ENCODE measurements at places on chromosomes 1 and 21. TPM values are rescaled to one million over a fixed set of nuclear protein-coding genes. Genes with fewer than 3 reads are reported as not detected.

- DNase-seq = no peak
These were observed 244.7 kb downstream of the PTPRU start for GRCh38 chr1:29481031-29481430.

DNA sequence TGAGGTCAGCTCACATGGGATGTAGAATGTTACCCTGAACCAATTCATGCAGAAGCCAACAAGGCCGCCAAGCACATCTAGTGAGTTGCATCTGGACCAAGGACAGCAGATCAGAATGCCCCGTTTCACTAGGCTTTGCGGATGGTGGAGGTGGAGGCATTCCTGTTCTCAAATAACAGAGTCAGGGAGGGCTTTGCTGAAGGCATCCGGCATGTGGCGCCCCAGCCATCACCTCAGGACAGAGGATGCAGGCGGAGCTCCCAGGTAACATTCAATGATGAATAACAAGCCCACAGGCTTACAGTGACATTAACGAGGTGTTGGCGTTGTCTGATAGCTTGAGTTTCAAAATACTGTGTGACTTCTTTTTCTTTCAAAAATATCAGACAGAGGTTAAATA is 476.2 kb downstream of the CAMTA1 start:
- no peak for DNase-seq

DNA sequence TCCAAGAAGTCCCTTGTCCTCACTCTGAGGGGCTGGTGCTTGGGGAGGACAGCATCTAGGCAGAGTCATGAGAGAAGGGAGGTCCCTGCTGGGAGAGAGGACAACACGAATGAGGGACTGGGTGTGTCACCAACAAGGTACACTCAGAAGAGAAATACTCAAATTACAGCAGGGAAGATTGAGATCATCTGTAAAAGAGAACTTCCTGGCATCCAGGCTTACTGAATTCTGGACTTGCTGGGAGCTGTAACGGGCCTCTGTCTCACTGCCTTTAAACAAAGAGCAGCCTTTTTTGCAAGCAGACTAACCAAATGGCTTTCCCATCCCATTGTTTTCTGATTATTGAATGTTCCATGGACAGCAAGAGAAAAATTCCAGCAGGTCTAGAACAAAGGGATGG is 195.7 kb upstream of the RAB4A start:
- no peak for DNase-seq

DNA sequence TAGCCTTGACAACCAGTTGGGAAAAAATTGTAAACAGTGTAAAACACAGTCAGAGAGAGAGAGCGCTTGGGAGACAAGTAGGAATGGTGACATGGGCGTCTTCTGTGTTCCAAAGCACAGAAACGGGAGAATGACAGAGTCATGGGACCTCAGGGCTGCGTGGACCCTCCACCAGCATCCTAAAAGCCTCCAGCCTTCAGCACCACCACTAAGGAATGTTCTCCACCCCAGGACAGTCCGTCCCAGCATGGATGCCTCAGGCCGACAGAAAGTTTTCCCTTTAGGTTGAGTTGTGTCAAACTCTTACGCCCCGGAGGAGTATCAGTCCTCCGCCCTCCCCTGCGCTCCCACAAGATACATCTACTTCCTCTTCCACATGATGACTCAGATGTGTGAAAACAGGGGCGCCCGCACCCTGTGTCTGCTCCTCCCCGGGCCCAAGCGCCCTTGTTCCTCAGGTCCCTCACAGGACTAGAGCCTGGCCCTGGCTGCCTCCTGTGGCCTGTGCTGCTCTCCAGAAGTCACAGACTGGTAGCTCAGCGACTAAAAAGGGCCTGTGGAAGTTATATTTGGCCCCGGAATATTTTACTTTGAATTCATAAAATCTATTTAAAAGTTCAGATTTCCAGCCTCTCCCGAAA is 63.9 kb upstream of the EFHD2 start:
- DNase-seq = no peak

DNA sequence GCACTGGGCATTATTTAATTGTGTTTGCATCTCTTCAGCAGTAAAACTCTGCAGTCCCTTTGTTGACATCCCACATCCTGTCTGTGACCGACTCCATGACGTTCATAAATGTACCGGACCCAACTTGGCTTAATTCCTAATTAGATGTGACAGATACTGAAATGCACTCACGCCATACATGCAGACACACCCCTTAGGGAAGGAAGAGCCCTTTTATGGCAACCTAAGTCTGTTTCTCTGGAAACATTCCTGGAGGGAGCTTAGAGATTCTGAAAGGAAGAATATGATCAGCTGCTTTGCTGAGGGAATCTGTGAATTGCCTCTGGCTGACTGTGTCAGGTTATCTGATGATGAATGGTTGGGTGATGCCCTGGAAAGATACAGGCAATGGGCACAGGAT is 33.4 kb downstream of the ADAMTS5 start:
- no peak for DNase-seq

DNA sequence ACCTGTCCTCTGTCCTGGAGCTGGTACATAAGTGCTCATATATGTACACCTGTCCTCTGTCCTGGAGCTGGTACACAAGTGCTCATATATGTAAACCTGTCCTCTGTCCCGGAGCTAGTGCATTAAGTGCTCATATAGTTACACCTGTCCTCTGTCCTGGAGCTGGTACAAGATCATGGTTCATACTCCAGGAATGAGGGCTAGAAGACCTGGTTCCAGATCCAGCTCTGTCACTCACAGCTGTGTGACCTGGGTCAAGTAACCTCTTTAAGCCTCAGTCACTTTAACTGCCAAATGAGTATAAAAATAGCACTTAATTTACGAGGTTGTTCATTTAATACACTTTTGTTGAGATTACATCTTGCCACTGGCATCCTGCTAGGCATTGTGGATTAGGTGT is 28.0 kb downstream of the SMYD3 start:
- no peak for DNase-seq

DNA sequence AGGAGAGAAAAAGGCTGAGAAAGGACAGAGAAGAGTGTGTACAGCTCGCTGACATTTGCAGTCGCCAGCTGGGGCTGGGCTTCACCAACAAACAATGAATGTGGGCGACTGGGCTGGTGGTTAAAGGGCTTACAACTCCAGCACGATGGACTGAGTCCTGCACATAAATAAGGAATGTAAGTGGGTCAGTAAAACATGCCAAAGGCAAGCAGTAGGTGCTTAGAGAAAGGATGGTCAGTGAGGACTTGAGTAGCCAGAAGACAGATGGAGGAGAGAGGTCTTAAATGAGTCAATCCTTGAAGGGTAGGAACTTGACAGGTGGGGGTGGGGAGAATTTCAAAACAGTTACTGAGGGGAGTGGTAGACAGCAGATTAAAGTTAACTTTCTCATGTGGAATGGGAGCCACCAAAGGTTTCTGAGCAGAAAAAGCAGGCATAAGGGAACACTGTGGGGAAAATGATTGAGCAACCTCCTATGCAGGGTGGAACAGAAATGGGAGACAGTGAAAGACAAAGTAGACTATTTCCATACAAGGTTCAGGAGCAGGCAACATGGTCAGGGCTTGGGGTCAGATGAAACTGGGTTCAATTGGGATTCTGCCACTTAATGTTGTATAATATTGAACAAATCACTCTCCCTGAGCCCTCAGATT is 37.4 kb downstream of the GADD45A start:
- no peak for DNase-seq

DNA sequence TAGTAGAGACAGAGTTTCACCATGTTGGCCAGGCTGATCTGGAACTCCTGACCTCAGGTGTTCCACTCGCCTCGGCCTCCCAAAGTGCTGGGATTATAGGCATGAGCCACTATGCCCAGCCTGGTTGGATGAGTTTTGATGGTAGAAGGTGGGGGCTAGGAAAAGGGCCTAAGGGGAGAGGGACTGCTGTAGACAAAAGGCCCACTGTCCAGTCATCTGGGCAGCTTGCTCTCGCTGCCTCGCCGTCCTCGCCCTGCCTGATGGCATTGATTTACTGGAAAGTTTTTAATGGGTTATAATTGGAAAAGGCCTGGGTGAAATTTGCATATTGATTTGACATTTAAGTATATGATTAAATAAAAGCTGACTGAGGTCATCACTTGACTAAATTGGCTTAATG is 175.1 kb upstream of the CSF3R start:
- DNase-seq = no peak

- DNase-seq = no peak
These were observed 22.1 kb downstream of the S100A6 start for GRCh38 chr1:153513666-153514065.

DNA sequence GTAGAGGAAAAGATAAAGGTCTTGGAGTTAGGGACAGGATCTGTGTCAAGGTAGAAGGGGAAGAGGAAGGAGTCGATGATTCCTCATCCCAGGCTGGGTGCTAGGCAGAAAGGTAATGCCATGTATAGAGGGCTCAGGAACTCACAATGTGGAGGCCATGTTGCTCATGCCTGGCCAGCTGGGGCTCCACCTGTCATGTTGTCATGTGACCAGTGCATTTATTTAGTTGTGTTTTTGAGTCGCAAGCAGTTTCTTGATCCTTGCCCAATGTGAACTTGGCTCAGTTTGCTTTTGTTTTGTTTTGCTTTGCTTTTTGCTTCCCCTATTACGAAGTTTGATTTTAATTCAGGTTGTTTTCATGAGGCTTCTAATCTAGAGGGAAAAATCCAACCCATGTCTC is 5.7 kb downstream of the CASQ2 start:
- no peak for DNase-seq

GRCh38 chr1:3491291-3492246 is 37.1 kb downstream of the ARHGEF16 start:
- DNase-seq = no peak

GRCh38 chr1:235863699-235864093 is 3.0 kb downstream of the LYST start:
- DNase-seq = no peak

DNA sequence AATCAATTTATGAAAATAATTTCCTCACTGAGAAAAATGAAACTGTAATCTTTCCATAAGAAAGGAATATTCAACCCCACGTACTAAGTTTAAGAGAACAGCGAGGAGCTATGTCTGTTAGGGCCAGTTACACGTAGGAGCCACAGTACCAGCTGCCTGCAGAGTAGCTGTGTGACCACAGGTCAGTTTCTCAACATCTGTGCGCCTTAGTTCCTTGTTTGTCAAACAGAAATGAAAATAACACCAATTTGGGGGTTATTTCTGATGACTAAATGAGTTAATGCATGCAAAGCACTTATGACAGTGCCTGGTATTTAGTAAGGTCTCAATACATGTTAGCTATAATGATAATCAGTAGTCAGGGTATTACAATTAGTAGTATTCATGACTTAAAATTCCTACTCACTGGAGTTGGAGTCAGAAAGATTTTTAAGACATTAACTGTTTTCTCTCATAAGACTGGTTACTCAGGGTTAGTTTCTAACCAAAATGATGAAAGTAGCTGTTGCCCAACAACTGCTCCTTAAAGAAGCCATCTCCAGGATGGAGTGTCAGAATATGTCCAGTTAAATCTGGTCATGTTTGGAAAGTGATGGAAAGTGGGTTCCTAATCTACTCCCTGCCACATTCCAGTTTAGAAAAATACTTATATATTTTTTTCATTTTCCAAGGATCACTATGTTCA is 85.8 kb upstream of the ZNF648 start:
- no peak for DNase-seq

GRCh38 chr1:10866321-10867093 is 70.1 kb upstream of the CASZ1 start:
- no peak for DNase-seq

GRCh38 chr21:34200288-34200905 is 127.0 kb downstream of the MRPS6 start:
- DNase-seq = no peak

DNA sequence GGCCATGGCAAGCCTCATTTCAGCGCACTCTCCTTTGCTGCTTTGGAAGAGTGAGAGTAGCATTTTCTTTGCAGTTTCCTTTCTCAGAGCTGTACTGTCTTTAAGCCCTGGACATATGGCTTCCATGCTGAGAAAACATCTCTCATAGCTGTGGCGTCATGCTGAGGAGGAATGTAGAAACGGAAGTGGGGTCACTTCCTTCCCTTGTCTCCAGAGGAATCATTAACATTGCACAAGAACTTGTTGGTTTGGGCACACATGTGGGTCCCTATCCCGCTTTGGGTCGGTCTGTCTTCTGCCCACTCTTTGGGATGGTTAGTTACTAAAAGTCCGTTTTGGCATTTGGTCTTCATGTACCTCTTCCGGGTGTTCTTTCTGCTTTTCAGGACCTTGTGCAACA is 5.6 kb downstream of the MFN2 start:
- DNase-seq = no peak

GRCh38 chr1:164759979-164760469 is 201.0 kb downstream of the PBX1 start:
- DNase-seq = no peak

GRCh38 chr1:58248791-58249190 is 297.7 kb downstream of the OMA1 start:
- DNase-seq = no peak

- no peak for DNase-seq
These were observed 242.6 kb downstream of the ZNF648 start for GRCh38 chr1:181818943-181819342.

DNA sequence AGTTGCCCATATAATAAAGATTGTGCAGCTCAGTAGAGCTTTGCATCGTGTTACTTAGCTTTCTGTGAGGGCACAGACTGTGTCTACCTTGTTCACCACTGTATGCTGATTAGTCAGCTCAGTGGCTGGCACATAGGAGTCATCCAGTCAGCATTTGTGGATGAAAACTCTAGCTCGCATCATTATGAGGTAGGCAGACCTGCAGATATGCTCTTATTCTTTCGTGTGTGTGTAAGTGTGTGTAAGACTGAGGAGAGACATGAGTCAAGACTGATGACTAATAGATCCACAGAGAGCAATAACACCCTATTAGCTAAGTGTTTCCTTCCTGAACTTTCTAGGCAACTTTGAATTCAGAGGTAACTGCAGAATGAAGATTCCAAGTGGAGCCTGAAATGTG is 17.1 kb downstream of the TTF2 start:
- DNase-seq = no peak

DNA sequence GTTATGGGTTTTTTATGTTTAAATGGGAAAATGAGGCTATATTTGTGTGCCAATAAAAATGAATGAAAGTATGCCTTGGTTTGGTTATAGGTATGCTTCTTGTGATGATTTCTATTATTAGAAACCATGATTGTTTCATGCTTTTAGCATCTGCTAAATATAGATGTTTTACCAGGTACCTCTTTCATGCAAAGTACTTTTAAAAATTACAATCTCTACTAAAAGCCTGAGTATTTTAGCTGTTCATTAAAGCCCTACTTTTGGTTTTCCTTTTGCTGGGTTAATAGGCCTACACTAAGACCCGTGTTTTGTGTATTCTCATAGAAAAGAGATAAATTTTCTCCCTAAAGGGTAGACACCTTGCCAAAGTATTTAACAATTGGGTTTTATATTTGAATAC is 32.0 kb downstream of the MTF2 start:
- DNase-seq = no peak

BRDT gene
- not detected for total RNA-seq

MUL1 gene
- 13.9 TPM for total RNA-seq

HSD3B2 gene
- not detected for total RNA-seq

STIL gene
- total RNA-seq = 13.0 TPM

RNU1-1 gene
- total RNA-seq = under 0.01 TPM

LCE3C gene
- not detected for total RNA-seq

PTCH2 gene
- total RNA-seq = 4.4 TPM

FLG2 gene
- total RNA-seq = not detected

GPR61 gene
- total RNA-seq = 0.11 TPM
